Fibroblast of skin of left quadriceps (primary cell): ENCODE measurements at places on chromosomes 13 and 19.

DNA sequence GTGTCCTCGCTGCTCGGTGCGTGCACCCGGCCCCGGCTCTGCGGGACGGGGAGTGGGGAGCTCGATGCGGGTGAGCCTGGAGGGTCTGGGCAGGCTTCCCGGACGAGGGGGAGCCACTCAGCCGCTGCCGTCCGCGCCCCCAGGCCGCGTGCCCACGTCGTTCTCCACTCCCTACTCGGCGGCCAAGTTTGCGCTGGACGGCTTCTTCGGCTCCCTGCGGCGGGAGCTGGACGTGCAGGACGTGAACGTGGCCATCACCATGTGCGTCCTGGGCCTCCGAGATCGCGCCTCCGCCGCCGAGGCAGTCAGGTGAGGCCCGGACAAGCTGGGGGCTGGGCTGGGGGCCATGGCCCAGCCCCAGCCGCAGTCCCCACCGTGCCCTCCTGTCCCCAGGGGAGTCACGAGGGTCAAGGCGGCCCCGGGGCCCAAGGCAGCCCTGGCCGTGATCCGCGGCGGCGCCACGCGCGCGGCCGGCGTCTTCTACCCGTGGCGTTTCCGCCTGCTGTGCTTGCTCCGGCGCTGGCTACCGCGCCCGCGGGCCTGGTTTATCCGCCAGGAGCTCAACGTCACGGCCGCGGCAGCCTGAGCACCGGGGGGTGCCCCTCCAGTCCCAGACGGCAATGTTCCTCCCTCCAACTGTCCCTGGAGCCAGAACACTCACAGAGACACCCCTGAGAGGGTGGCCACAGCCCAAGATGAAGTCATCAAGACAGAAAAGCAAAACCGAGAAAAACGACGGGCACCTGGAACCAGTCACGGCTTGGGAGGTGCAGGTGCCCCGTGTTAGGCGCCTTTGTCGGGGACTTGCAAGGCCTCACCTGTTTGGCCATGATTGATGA is 2.5 kb upstream of the RPL36 start:
- DNase-seq: no peak

GRCh38 chr19:400976-401865 is 7.7 kb downstream of the C2CD4C start:
- DNase-seq: no peak

DNA sequence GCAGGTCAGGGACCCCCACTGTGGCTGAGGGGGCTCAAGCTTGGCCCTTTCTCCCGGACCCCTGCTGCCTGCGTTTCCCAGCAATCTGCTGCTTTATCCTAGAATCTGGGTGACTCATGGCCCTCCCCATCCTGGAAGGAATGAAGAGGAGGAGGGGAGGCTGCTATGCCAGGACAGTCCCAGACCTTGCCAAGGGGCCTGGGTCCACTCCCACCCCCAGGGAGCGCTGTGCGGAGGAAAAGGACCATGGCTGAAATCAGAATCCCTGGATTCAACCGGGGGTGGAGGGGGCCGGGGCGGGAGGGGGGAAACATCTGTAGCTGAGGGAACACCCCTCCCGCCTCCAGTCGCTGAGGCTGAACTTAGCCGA is 20.5 kb downstream of the ZNF114 start:
- DNase-seq: no peak

- no peak for DNase-seq
These were observed 1.2 kb downstream of the DLL3 start for GRCh38 chr19:39499932-39500331.

GRCh38 chr19:33840783-33841182 is 44.1 kb downstream of the KCTD15 start:
- no peak for DNase-seq

DNA sequence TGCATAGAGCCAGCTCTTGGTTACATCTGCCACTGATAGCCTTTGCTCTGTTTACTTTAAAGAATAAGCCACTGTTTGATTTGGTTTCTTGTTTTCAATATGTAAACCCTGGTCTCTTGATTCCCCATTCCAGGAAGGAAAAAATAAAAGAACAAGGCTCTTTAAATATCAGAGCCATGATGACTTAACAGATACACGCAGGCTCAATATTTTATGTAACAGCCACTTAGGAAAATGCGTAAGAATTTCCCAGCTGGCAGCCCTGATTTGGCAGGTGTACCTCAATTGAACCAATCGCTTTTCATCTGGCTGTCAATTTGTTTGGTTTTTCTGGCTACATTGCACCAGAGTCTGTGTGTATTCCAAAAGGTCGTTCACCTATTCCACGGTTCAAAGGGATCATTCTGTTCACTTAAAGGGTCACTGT is 65.6 kb downstream of the IRS2 start:
- DNase-seq: no peak

- DNase-seq: no peak
These were observed 284.4 kb downstream of the LMO7 start for GRCh38 chr13:75920536-75920935.

- no peak for DNase-seq
These were observed 822 bp upstream of the ZBTB7A start for GRCh38 chr19:4067396-4068046.

GRCh38 chr13:109357751-109358471 is 428.5 kb downstream of the IRS2 start:
- DNase-seq: no peak

DNA sequence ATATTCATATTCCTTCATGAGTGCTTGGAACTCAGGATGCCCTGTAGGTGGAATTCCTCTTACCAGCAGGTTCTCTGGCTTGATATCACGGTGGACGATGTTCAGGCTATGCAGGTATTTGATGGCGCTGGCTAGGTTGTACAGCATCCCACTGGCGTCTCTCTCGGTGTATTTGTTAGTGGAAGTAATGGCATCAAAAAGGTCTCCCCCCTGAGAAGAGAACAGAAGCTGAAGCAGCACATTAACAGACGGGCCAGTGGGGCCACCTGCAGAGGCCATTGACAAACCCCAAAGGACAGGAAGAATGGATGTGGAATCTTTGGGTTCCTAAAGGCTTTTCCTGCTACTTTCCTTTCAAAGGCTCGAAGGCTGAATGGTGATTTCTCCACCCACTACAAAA is 308.5 kb downstream of the DCLK1 start:
- DNase-seq: no peak

GRCh38 chr19:13681509-13681908 is 82.8 kb upstream of the MRI1 start:
- peak; percentile 39 for DNase-seq

DNA sequence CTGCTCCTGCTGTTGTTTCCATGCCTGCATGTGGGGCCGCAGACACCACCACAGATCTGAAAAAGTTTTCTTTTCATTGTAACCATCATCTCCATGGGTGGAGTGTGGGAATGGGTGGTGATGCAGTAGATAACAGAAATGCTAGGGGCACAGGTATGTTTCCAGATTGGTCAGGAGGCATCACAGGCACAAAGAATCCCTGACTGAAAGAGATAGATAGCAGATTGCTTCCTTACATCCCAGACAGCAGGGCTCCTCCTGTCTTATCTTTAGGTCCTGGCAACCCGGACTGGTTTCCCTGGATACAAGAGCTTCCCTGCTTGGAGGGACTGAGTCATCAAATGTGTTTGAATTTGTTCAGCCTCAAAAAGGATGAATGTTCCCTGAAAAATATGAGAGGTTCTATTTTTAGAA is 1937.6 kb downstream of the PCDH9 start:
- peak; percentile 64 for DNase-seq

DNA sequence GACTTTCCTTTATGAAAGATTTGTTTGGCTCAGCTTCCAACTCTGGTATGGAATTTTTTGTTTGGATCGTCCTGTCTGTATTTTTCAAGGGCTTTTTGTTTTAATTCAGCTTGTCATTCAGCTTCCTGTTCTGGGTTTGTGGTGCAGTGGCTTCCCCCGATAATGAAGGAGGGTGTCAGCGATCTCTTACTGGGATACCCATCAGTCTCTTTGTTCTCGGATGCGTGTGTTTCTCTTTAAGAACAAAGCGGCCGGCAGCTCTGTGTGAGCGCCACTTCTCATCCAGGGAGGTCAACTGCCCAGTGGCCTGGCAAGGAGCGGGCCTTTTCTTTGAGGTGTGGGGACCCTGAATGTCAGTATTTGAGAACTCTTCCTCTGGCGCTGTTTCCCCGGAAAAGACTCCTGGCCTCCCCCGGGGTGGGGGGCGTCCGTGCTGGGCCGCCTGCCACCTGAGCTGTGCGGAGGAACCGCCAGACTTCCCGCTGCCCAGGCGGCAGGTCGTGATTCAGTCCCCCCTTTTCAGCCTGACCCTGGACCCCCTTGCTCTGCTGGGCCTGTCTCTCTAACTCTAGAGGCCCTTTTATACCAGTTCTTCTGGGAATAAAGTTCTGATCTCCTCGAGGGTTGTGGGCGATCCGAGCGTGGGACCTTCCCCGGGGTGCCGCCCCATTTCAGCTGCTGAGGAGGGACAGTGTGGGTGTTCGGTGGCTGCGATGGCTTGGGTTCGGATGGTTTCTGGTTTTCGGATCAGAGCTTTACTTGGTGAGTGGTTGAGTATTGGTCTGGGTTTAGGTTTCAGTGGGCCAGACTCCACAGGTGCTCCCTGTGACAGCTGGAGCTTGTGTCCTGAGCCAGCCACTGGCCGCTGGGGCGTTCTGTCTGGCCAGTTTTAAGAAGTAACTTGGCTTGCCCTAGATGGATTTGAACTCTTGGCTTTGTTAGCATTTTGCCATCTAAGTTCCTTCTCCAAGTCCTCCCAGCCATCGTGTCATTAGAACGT is 3.4 kb downstream of the SF3A2 start:
- no peak for DNase-seq

DNA sequence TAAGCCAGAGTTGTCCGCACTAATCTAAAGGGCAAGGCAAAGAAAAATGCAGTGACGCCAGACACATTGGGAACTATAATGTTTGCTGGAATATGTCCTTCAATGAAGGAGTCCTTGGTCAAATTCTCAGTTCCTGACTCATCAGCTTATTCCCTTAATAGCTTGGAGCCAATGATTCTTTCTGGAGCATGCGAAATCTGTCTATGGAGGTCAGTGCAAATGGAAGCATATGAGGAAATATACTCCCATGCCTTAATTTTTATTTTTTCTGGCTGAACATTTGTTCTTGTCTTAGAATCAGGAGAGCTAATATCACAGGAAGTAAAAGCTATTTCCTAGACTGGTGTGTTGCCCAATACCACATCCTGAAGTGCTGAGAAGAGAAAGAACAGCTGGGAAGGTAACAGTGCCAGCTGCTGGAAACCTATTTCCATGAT is 289.8 kb upstream of the SPRY2 start:
- peak; percentile 15 for DNase-seq

DNA sequence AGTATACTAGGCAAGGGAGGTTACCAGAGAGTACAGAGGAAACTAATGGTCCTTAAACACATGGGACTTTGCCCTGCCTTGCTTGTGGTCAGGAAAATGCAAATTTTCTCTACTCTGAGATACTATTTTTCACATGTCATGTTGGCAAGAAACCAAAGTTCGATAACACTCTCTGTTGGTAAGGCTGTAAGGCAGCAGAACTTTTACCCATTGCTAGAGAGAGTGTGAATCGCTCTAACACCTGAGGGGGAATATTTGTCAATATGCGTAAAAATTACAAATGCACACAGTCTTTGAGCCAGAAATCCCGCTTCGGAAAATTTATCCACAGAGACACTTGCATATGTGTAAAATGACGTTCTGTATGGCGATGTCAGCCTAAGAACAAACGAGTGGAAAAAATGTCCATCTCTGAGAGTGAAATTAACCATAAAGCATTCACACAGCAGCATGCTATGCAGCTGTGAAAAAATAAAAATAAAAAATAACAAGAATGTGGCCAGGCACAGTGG is 9.5 kb upstream of the RFX1 start:
- no peak for DNase-seq

- DNase-seq: no peak
These were observed 69.8 kb upstream of the STARD13 start for GRCh38 chr13:33355201-33355895.

GRCh38 chr13:104014803-104015645 is 948.8 kb upstream of the SLC10A2 start:
- DNase-seq: no peak

DNA sequence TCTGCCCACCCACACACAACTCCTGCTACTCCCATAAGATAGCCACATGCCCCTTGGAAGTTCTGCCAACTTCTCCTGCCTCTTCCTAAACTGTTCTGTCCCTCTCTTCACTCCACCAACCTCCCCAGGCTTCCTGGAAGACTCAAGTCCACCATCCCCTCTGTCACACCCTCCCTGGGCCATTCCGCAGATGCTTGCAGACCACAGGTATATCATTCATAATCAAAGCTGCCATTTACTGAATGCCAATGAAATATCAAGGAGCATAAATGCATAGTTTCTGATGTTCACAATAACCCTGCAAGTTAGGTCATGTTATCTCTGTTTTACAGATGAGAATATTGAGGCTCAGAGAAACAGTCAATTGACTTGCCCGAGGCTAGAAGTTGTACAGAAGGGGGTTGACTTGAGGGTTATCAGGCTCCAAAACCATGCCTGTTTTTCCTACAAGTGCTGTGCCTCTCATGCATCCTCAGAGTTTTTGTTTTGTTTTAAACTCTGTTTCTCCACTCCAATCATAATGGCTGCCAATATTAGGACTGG is 135.6 kb downstream of the SLC7A1 start:
- no peak for DNase-seq

GRCh38 chr13:72875233-72875632 is 93.3 kb downstream of the PIBF1 start:
- DNase-seq: no peak

GRCh38 chr19:3132971-3133792 is 2.7 kb upstream of the GNA15 start:
- DNase-seq: peak; percentile 49

DNA sequence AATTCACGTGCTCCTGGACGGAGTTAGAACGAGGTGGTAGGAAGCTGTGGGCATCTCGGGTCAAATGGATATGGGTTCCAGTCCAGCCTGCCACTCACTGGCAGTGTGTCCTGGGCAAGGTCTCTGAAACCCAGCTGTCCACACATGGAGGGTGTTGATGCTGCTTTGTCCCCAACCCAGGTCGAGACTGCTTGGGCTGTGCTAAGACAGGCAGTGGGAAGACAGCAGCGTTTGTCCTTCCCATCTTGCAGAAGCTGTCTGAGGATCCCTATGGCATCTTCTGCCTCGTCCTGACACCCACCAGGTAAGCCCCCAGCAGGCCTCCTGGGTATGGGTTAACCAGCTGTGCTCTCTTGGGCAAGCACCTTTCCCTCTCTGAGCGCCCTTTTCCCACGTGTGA is 885 bp downstream of the DDX49 start:
- no peak for DNase-seq

DNA sequence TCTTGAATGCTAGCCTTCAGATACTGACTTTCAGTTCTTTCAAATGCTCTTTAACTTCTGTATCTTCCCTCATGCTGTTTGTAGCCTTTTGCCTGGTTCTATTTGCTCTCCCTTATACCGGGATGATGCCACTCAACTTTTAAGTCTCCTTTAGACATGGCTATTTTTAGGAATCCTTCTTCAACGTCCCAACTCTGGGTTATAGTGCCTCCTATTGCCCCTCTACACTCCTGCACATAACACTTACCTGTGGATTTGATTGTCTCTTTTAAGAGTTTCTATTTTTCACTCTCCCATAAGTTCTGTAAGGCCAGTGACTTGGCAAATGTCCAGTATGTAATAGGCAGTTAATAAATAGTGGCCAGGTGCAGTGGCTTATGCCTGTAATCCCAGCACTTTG is 343.0 kb downstream of the KLF5 start:
- no peak for DNase-seq

- DNase-seq: no peak
These were observed 1.1 kb upstream of the AKAP11 start for GRCh38 chr13:42270857-42271215.

GRCh38 chr13:23672616-23673015 is 102.4 kb downstream of the TNFRSF19 start:
- DNase-seq: no peak

- DNase-seq: no peak
These were observed 151.7 kb downstream of the DLEU7 start for GRCh38 chr13:50691681-50692263.
